Stimulated activated memory B cell treated with anti-CD40 and anti-IgM and Interleukin-4, amounts not matched to agents 10 μg/mL and 1 μg/mL and 100 μg/mL, for 72 hours (primary cell): ENCODE measurements at places on chromosomes 5 and 9.

GRCh38 chr9:83323148-83323547, 215.1 kb downstream of the FRMD3 start:
- ATAC-seq: no peak

DNA sequence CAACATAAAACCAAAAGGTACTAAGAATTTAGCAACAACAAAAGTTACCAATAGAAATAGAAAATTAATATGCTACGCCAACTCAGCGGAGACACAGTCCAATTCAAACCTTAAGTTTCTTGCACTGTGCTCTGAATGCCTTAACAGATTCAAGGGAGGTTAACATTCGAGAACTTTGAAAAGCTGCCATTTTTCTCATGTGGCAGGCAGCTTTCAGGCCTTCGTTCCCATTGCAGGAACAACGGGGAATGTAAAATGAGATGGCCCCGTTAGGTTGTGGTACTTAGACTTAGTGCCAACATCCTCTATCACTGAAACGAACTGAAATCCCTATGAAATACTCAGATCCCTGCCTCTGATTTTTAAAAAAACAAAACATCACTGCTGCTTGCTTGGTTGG, 22.4 kb downstream of the FNBP1 start:
- no peak for ATAC-seq

DNA sequence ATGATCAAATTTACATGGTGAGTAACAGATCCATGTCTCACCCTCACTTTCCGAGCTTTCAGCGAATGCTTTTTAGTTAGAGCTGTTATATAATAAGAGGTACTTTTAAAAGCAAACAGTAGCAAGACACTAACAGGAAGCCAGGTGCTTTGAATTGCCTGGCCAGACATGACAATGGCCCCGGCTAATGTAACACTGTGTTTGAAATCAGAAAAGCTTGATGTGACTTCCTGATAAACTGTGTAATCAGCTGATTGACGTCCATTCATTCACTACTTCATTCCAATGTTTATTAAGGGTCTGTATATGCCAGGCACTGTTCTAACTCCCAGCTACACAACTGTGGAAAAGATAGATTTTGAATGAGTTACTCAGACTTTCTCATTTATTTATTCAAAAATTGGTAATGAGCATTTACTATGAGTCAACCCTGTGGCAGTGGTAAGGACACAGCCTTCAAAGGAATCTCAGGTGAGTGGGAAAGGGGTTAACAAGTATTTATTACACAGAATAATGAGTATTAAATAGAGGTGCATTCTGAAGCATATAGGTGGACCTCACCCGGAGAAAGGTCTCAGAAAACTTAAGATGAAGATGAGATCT, 26.6 kb downstream of the DPYSL3 start:
- no peak for ATAC-seq

- no peak for ATAC-seq
These were observed 43.3 kb upstream of the ISOC1 start for GRCh38 chr5:129051283-129051682.

GRCh38 chr9:110537841-110538646, 41.5 kb downstream of the SVEP1 start:
- no peak for ATAC-seq

DNA sequence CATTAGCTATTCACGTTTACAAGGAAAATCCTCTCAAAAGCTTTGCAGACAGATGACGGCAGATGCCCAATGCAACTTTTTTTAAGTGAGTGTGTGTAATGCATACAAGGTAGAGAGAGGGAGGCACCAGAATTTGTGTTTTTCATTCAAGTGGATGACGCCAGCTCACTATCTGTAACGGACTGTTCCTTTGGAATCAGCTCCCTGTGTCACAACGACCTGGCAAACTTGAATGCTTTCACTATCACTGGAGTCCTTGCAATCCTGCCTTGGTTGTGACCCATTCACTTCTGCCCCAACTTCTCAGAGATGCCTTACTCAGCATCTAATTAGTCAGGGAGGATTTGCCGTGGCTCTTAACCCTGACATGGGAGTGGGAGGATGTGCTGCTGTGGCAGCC, 148.5 kb downstream of the BNC2 start:
- ATAC-seq: no peak

DNA sequence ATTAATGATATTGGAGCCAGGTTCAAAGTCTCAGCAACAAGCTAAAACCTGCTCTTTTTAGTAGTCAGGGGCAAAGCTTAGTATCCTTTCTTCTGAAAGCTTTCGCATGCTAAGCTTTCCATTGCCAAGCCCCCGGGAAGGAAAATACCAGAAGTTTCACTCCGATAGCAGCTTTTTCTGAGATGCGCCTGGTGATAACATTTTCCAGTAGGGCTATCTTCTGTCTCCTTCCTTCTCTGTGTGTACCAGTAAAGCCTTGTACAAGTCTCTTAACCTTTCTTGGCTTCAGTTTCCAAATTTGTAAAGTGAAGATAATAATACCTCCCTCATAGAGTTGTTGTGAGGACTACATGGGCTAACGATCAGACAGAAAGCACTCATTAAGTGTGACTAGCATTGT, 36.7 kb downstream of the DOCK8 start:
- ATAC-seq: no peak

- no peak for ATAC-seq
These were observed 161.3 kb upstream of the OTULINL start for GRCh38 chr5:14420101-14420811.

- ATAC-seq: no peak
These were observed 3.8 kb downstream of the ANXA6 start for GRCh38 chr5:151153766-151154272.

- no peak for ATAC-seq
These were observed 55.8 kb upstream of the ABL1 start for GRCh38 chr9:130779153-130779855.

- ATAC-seq: peak; percentile 90
These were observed at the start of gene ABL1 for GRCh38 chr9:130834371-130835336. TSS of gene ABL1 (plus strand) at chr9:130835254. CDS start at chr9:130835447, 193 bp downstream.

DNA sequence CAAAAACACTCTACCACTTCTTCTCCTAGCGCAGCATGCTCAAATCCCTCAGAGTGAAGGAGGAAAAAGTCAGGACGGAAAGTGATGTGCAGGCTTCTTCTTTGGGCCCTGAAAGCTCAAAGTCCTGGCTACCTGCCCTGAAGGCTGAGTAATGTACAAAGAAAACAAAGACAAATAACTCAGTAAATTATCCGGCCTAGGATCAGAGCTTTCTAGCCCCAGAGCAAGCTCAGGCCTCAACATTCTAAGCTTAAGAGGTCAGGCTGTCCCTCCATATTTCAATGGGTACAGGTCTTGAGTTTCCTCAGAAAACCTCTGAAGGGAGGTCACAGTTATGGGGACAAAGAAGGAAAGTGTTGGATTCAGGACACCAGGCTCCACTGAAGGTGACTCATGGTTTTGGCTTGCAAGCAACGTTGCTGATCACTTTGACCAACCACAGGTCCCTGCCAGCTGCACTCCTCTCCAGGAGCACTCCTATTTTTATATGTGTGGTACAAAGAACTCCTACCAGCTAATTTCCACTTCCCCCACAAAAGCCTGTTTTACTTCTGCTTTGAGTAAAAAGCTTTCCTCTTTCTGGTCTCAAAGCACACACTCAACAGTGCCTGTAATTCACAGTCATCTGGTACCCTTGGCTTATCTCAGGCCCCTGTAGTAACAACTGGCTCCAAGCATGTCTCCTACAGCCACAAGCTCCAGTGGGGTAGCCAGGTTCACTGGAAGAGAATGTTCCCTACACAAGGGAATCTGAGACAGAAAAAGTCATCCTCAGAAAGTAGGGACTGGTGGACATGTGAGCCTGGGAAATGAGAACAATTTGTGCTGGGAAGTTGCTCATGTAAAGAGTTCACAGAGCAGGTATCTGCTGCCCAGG, 115.7 kb downstream of the UGCG start:
- peak; percentile 93 for ATAC-seq

DNA sequence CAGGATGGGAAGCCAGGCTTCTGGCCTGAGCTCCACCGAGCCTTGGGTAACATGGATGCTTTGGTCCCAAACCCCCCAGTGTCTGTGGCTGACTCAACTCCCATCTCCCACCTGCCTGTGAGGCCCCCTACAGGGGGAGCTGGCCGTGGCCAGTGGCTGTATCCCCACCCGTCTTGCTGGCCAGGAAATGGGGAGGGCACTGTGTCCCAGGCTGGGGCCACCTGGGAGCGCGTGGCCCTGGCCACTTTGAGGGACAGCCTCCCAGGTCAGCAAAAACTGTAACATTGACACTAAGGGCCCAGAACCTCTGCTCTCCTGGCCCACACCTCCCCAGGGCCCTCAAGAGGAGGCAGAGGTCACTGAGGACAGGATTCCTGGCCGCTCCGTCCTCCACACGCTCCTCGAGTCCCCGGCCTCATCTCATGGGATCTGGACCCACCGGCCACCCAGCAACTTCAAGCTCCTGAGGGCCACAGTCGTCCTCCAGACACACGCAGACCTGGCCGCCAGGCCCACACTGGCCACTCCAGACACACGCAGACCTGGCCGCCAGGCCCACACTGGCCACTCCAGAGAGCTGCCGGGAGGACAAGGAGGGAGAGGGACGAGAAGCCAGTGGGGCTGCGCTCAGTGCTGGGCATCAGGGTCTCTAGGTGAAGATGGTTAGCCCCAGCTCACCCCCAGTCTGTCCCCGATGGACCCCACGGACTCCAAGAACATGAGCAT, 44.2 kb downstream of the DBH start:
- no peak for ATAC-seq

GRCh38 chr9:17117372-17117771, 17.5 kb upstream of the CNTLN start:
- ATAC-seq: no peak

GRCh38 chr9:84694248-84694647, 24.7 kb downstream of the NTRK2 start:
- ATAC-seq: no peak

GRCh38 chr9:107481035-107481434, 8.5 kb downstream of the KLF4 start:
- no peak for ATAC-seq

DNA sequence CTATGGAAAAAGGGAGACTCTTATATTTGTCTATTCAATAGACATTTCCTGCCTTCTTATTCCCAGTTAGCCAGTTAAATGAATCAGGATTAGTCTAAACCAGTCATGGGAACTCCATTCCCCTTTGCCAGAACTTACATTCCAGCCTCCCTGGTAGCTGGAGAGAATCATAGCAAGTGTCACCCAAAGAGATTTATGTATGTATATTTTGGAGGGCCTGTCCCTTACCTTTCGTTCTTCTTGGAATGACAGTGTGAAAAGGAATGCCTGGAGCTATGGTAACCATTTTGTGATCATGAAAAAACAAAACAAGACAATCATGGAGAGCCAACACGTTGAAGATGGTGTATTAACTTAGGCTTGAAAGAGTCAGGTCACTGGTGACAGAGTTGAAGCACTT, 627.7 kb downstream of the CCDC171 start:
- no peak for ATAC-seq

DNA sequence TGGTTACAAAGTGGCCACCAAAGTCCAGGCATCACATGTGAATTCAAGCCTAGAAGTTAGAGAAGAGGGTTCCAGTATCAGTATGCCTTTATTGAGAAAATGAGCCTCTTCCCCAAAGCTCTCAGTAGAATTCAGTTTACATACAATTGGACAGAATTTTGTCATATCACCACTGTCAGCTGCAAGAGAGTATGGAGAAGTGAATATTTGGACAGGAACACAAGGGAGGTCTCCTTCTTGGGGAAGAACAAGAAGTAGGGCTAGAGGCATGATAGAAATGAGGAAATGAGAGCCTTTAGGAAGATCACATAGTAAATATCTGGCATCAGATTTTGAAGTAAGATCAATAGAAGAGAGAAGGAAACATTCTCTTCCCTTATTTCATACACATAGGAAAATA, 27.8 kb upstream of the VLDLR start:
- no peak for ATAC-seq

DNA sequence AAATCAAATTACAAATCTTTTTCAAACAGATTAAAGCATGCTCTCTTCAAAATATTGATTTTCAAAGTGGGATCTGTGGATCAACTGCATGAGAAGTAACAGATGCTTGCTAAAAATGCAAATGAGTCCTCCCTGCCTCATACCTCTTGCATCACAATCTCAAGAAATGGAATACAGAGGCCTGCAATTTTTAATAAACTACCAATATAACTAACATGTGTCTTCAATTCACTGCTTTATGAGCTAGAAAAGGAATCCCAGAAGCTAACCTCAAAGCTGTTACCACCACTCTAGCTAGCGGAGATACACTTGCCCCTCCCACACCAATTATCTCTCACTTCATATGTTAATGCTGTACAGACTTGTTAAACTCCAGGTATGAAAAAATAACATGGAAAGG, 9.6 kb downstream of the OR13C5 start:
- no peak for ATAC-seq

DNA sequence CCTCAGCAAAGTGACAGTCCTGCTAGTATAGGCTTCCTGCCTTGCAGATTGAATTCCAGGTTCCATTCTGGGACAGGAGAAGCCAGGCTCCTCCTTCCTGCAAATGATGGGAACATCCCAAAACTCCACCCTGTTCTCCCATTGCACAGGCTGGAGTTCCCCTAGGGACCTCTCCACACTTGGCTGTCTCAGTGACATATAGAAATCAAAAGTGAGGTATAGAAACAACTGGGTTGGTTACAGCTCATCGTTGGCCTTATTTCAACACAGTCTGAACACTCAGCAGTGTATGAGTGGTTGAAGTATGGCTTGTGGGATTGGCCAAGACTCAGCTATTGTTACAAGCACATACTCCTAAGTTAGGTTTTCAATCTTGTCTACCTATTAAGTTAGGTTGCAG, 157.8 kb upstream of the FTMT start:
- no peak for ATAC-seq

GRCh38 chr9:33161011-33161588, 6.0 kb downstream of the B4GALT1 start:
- ATAC-seq: peak; percentile 62

- no peak for ATAC-seq
These were observed 13.4 kb upstream of the ZCCHC9 start for GRCh38 chr5:81288021-81288433.
